ENCODE measurements at places on chromosomes 1 and 21. TPM values are rescaled to one million over a fixed set of nuclear protein-coding genes. Genes with fewer than 3 reads are reported as not detected.

GRCh38 chr1:228987286-228987685, 252.0 kb downstream of the RHOU start:
- DNase-seq, result no peak

DNA sequence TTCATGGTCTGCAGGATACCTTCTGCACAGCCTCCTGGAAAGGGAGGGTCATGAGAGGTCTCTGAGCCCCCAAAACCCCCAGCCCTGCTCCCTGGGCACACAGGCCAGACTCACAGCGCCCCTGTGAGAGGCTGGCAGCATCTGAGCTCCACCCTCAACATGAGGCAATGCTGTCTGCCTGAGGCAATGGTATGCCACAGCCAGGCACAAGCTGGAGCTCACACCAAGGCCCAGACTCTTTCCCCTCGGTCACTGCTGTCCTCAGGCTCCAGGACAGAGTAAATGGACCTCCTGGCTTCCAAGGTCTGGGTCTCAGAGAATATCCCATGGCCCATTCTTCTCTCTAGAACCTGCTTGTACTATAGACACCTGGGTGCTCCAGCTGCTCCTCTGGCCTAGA, 17.2 kb downstream of the MEF2D start:
- no peak for DNase-seq

The HOOK1 gene
- total RNA-seq, result 8.6 TPM

The DCST1 gene
- not detected for total RNA-seq

DNA sequence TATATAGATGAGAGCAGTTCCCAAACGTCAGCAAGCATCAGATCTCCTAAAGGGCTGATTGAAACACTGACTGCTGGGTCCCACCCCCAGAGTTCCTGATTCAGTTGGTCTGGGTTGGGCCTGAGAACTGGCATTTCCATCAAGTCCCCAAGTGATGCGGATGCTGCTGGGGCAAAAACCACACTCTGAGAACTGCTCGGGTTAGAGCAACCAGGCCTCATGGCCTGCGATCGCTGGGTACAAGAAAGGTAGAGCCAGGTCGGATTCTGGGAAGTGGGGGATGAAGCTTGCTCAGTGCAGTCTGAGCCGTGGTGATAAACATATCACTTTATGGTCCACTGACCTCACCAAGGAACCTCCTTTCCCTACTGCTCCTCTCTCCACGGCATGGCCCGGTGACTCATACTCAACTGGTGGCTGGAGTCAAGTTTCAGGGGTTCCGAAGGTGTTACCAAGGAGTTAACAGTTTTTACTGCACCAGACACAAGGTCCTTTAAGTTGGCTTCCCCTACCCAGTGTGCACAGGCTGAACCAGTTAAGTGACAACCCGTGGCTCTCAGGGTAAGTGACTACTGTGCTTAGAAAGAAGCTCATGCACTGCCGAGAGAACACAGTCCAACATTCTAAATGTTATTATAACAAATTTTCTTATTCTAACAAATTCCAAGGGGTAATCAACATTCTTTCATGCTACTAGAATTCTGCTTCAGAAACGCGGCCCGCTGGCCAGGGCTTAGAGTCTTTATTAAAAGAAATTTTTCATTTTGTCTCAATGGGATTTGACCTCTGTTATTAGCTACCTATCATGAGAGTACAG, 153.5 kb downstream of the TGFBR3 start:
- no peak for DNase-seq

GRCh38 chr1:157274698-157275534, 136.7 kb upstream of the ETV3 start:
- no peak for DNase-seq

GRCh38 chr1:169091480-169091941, 15.0 kb upstream of the ATP1B1 start:
- DNase-seq, result no peak

GRCh38 chr1:157618190-157618589, 20.3 kb upstream of the FCRL4 start:
- no peak for DNase-seq

The MYOG gene
- 12.7 TPM for total RNA-seq
